ENCODE measurements at places on chromosomes 11 and 22. TPM values are rescaled to one million over a fixed set of nuclear protein-coding genes. Genes with fewer than 3 reads are reported as not detected.

Gene GRAP2
- total RNA-seq: not detected

Gene CFAP300
- 1.9 TPM for total RNA-seq

Gene PKDREJ
- total RNA-seq: not detected

DNA sequence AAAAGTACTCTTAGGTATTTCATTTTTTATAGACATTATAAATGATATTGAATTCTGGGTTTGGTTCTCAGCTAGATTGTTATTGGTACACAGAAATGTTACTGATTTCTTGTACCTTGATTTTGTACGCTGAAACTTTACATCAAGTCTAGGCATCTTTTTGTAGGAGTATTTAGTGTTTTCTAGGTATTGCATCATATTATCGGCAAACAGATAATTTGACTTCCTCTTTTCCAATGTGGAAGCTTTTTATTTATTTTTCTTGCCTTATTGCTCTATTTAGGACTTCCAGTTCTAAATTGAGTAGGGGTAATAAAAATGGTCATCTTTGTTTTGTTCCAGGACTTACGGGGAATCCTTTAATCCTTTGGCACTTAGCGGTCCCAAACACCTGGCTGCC, 676.6 kb upstream of the CCDC179 start:
- no peaks in the 10 kb centered on the region for H3K27me3 ChIP-seq
- no peaks in the 10 kb centered on the region for H3K36me3 ChIP-seq
- H3K4me1 ChIP-seq: no peaks in the 10 kb centered on the region
- DNase-seq: no peak

- peak; percentile 1 for DNase-seq
- H3K4me1 ChIP-seq: no peaks in the 10 kb centered on the region
- H3K27me3 ChIP-seq: no peaks in the 10 kb centered on the region
- H3K4me3 ChIP-seq: no peak overlapping the region
- no peaks in the 10 kb centered on the region for H3K36me3 ChIP-seq
- H3K27ac ChIP-seq: no peak overlapping the region
Measured at GRCh38 chr11:21514316-21514715, 678.6 kb upstream of the ANO5 start.

DNA sequence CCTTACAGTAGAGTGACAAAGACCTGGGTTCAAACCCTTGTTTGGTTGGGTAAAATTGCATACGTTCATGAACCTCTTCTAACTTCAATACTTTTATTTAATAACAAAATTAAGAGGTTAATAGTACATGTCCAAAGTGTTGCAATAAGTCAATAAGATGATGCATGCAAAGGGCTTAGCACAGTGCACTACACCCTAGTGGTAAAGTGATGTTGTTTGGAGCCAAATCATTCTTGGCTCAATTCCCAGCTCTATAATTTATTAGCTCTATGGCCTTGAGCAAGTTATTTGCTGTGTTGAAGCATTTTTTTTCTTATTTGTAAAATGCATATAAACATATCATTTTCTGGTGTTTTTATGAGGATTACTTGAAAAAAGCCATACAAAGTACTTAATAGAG, 945.3 kb downstream of the LRRC4C start:
- H3K36me3 ChIP-seq: no peaks in the 10 kb centered on the region
- DNase-seq: no peak
- H3K27me3 ChIP-seq: no peaks in the 10 kb centered on the region
- no peak overlapping the region for H3K4me3 ChIP-seq
- H3K4me1 ChIP-seq: no peaks in the 10 kb centered on the region
- H3K27ac ChIP-seq: no peak overlapping the region

GRCh38 chr11:68266121-68266891, 5.5 kb downstream of the C11orf24 start:
- H3K4me1 ChIP-seq: peaks cover 7% of the 10 kb centered on the region
- no peak for DNase-seq
- H3K36me3 ChIP-seq: no peaks in the 10 kb centered on the region
- H3K27ac ChIP-seq: no peak overlapping the region
- no peak overlapping the region for H3K4me3 ChIP-seq
- no peaks in the 10 kb centered on the region for H3K27me3 ChIP-seq

DNA sequence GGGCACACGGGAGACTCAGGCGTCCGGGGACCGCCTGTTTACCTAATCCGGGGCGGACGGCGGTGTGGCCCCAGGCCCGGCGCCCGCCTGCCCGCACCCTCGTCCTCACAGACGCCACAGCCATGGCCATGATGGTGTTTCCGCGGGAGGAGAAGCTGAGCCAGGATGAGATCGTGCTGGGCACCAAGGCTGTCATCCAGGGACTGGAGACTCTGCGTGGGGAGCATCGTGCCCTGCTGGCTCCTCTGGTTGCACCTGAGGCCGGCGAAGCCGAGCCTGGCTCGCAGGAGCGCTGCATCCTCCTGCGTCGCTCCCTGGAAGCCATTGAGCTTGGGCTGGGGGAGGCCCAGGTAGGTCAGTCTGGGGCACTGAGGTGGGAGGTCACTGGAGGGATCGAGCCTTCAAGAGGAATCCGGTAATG, 10.0 kb upstream of the RAB1B start:
- 0 out of 2 replicates have a peak, but pooled peaks cover 8% of the 10 kb centered on the region for H3K36me3 ChIP-seq
- no peak overlapping the region for H3K27ac ChIP-seq
- DNase-seq: no peak
- H3K27me3 ChIP-seq: no peaks in the 10 kb centered on the region

DNA sequence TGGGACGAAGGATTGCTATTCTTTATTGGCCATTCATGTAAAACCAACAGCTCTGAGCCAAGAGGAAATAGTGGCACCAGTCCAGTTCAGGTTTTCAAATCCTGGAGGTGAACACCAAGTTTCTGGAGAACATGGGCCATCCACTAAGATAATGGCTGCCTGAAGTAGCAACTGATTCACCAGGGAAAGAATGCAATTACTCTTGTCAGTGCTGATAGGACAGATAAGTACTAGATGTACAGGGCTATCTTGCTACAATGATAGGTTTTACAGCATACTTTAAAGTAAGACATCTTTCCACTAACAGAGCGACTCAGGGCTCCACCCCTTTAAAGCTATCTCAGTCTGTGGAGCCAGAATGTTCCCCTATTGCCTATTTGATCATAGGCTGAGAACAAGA, 36.8 kb upstream of the APOA1 start:
- H3K36me3 ChIP-seq: no peaks in the 10 kb centered on the region
- DNase-seq: no peak
- H3K4me3 ChIP-seq: no peak overlapping the region
- H3K4me1 ChIP-seq: no peaks in the 10 kb centered on the region
- H3K27me3 ChIP-seq: no peaks in the 10 kb centered on the region
- no peak overlapping the region for H3K27ac ChIP-seq

Data from PC-9 (cell line).